Amygdala (tissue), 56 donors: ENCODE measurements at places on chromosomes 13 and 19.

- DNase-seq: no peak
Observed at GRCh38 chr13:36475468-36475867, 43.2 kb downstream of the CCNA1 start.

DNA sequence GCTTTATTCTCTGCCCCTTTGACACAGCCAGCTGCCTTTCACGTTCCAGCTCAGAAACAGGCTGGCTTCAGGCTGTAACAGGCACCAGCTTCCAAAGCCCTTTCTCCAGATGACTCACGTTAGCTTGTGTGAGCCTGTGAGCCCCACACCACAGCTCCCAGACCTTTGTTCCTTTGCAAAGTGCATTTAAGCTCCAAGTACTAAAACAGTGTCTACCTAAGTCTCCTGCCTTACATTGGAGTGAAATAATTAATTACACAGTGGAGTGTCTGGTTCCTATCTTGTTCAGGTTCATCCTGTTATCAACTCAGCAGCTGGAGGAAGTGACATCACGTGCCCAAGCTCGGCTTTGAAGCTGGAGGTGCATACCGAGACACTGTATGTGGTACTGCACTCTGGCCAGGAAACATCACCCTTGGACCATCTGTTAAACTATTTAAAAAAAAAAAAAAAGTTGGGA lies 475.8 kb downstream of the FOXO1 start:
- DNase-seq: no peak

DNA sequence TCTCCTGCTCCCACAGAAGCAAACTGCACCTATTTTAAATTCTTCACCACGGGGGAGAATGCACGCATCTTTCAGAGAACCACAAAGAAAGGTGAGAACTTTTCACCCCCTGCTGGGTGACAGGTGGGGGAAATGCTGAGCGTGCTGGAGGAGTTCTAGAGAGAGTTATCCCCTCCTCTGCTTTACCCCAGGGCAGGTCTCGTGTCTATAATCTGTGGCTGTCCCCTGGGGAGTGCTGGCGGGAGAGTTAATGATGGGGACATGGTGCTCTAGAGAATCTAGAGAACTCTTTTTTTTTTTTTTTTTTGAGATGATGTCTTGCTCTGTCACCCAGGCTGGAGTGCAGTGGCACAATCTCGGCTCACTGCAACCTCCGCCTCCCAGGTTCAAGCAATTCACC lies 6.8 kb downstream of the CACNG6 start:
- DNase-seq: no peak

DNA sequence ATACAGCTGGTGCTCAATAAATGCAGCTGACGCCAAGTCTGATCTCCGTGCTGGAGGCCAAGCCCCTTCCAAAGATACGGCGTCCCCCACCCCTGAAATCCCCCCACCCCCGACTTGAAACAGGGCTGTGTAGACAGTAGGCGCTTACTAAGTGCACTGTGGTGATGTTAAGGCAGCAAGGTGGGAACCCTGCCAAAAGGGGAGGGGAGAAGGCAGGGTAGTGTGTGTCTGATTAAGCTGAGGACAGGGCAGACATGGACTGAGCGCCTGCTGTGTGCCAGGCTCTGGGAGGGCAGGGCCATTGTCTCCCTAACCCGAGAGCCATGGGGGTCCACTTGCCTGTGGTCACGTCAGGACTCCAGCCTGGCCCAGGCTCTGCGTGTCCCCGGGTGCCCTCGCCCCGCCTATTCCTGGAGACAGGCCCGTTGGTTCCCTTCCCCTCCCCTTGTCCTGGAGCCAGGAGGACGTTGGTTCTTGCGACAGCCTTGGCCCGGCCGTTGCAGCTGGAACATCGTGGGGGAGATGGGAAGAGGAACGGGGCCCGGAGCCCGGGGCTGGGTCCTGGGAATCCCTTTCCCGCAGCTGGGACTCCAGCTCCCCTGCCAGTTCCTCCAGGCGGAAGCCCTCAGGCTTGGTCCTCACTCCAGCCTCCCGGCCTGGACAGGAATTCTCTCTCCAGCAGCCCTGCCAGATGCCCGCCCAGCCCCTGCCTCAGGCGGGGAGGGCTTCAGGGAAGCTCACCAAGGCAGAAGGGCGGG lies 1.7 kb upstream of the ELANE start:
- DNase-seq: peak; percentile 63

DNA sequence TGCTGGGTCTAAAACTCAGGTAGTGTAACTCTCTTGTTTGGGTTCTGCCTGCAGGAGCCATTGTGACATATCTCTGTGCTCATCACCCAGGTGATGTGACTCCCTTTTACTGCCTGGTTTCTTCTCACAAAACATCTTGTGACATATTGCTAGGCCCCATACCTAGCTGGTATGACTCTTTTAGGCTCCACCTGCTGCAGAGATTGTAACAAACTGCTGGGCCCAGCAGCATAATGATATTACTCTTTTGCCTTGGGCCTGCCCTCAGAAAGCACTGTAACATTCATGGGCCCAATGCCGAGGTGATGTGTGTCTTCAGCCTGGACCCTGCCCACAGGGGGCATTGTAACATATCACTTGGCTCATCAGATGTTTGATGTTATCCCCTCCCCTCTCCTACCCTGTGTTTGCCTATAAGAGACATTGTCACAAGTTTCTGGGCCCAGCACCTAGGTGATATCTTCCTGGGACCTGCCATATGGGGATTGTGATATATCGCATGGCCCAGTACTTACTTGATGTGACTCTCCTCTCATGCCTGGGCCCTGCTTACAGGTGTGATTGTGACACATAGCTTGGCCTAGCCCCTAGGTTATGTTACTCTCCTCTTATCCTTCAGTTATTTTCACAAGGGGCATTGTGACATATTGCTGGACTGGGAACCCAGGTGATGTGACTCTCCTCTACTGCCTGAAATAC lies 18.0 kb upstream of the ZNF681 start:
- no peak for DNase-seq

DNA sequence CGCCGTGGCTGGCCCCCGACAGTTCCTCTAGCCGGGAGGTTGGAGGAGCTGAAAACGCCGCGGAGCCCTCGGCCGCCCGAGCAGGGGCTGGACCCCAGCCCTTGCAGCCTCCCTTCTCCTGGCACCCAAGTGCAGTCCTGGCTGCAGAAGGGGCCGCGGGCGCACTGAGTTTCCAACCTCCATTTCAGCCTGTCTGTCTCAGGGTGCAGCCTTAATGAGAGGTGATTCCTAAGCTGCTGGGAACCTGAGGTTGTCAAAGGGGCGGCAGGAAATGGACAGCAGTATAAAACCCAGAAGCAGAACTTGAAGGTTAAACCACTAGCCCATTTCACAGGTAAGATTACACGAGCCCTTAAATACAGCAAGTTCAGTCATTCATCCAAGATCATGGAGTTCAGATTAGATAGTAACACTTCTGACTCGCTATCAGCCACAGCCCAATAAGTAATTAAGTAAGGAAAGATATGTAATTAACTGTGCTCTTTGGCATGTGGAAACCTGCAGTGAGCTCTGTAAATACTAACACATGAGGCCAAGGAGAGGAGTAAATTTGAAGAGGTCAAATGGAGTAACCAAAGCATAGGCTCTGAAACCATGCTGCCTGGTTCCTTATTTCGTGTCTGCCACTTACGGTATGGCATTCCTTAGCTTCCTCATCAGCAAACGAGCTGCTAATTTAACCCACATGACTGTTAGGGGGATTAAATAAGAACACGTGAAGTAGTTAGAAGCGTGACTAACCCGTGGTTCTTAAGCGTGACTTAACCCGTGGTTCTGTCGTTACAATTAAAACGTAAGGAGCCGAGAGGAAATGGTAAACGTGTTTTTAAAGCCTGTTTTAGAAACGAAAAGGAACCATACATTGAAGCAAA lies 686 bp downstream of the SETDB2 start:
- no peak for DNase-seq

GRCh38 chr13:111922086-111922485 lies 144.9 kb upstream of the SOX1 start:
- DNase-seq: no peak

GRCh38 chr13:62061751-62062150 lies 646.1 kb upstream of the PCDH20 start:
- no peak for DNase-seq

- no peak for DNase-seq
Observed at GRCh38 chr13:90591927-90592268, 755.6 kb upstream of the MIR17HG start.

GRCh38 chr13:96243376-96243775 lies 153.5 kb downstream of the HS6ST3 start:
- DNase-seq: no peak
